HEK293T (cell line): ENCODE measurements at places on chromosomes 2 and 18.

DNA sequence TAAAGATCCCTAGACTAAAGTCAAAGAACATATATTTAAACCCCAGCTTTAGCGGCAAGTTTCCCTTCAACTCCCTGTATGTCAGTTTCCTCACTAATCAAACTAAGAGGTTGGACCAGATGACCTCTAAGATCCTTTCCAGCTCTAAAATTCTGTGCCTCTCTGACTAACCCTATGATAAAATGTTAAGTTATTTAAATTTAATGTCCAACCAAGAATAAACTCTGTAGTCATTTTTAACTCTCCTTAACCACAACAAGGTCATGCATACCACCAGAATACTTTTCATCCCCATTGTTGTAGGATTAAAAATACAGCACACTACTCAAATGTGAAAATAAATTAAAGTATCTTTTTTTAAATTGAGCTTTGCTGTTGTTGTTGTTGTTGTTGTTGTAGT, 5.2 kb upstream of the PDE1A start:
- DNase-seq = no peak

- no peak for DNase-seq
These were observed 1.3 kb downstream of the CDCA7 start for GRCh38 chr2:173355866-173356508.

DNA sequence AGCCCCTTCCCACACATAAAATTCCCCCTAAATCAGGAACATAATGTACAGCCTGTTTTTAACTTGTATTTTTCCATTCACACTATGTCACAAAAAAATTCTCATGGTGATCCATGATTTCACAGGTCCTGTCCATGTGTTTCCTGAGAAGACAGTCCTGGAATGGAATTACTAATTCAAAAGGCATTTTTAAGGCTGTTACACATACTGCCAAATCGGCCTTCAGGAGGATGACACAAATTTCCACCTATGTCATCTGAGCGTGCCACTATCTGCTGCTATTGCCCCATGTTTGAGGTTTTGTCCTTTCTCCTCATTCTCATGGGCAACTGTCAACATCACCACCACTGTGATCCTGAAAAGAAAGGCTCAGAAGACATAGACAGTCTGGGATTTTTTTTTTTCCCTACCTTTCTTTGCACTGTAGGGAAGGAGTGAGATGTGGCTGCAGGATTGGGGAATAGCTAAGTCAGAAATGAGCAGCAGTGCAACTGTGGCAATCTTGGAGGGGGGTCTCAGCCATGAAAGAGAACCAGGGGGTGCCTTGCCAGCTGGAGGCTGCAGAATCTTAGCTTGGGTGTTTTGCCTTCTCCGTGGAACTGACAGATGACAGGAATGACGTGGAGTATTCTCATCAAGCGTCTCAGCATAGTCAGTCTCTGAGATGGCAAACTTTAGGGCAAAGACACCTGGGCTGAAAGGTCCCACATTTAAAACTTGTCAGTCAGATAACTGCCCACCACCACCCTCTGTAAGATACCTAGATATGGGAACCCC, 73.4 kb downstream of the MARCHF4 start:
- no peak for DNase-seq

DNA sequence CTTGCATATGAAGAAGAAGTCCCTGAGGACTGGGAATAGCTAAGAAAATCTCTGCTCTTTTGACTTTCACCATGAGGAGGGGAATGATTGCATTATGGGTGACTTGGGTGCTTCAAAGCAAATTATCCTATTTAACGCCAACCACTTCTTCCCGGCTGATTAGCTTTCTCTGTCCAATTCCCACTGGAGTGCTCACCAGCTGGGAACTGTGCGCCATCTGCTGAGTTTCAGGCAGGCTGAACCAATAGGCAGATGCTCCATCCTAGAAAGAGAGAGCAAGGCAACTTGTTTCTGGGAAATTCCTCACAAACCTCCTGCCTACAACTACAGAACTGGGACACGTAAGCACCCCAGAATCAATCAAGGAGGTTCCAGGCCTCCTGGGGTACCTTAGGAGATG, 49.4 kb downstream of the POLE4 start:
- DNase-seq = no peak

DNA sequence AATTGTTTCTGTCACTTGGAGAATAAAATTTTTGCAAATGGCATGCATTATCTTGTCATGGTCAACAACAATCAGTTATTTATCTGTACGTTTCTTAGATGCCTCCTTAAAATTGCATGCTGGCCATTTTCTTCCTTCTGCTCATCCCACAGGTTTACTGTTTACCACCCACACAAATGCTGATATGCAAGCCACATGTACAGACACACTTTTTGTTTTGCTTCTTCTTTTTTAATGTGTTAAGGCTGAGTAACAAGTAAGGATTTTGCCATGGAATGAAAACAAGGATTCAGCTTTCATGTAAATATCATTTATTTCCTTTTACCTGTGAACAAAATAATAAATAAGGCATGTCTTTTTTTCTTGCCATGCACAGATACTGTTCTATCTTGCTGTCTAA, 1077.1 kb upstream of the ZEB2 start:
- DNase-seq = no peak

DNA sequence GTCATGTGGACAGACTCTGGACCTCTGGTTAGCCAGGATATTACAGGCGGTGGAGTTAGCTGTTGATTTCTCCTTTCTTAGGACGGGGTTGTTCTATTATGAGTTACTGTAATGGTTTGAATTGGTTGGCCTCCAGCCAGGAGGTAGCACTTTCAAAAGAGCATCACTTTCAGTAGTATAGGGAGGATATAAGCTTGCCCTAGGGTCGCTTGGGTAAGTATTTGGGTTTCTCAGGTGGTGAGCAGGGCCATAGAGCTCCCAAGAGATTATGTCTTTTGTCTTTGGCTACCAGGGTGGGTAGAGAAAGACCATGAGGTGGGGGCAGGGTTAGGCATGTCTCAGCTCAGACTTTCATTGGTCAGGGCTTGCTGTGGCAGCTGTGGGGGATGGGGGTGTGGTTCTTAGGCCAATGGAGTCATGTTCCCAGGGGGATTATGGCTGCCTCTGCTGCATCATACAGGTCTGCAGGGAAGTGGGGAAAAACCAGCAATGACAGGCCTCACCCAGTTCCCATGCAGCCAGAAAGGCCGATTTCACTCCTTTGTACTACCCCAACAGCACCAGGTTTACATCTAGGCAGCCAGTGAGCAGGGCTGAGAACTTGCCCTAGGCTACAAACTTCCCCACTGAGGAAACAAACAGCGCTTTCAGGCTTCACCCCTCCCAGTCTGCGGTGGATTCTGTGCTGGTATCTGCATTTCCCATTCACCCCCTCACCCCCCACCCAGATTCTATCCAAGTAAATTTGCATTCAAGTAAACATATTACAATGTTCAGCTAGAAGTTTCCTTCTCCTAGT, 89.4 kb upstream of the SLC38A11 start:
- DNase-seq = no peak

DNA sequence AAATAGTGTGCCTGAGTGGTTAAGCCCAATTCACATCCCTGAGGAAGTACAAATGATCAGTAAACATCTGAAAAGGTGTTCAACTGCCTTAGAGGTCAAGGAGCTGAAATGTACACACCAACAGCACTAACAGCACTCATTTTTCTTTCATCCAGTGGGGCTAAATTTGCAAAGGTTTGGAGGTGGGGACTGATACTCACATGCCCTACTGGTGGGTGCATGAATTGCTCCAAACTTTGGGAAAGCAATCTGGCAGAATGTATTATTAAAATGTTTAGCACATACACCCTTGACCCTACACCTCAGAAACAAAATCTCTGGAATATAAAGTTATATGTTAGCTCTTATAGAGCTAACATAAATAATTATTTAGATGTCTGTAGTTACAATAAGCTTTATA, 19.0 kb upstream of the FAM178B start:
- peak; percentile 51 for DNase-seq
